Activated T-helper 17 cell treated with anti-CD3 and anti-CD28 coated beads, Interleukin-2, amount 50 U/mL, for 72 hours (primary cell): ENCODE measurements at places on chromosomes 16 and 17. TPM values are rescaled to one million over a fixed set of nuclear protein-coding genes. Genes with fewer than 3 reads are reported as not detected.
A peak's percentile ranks its signal among the peaks of the same experiment; 100 is the strongest.

GRCh38 chr17:50949989-50950877 lies 84.1 kb upstream of the TOB1 start:
- ATAC-seq = peak; percentile 92

DNA sequence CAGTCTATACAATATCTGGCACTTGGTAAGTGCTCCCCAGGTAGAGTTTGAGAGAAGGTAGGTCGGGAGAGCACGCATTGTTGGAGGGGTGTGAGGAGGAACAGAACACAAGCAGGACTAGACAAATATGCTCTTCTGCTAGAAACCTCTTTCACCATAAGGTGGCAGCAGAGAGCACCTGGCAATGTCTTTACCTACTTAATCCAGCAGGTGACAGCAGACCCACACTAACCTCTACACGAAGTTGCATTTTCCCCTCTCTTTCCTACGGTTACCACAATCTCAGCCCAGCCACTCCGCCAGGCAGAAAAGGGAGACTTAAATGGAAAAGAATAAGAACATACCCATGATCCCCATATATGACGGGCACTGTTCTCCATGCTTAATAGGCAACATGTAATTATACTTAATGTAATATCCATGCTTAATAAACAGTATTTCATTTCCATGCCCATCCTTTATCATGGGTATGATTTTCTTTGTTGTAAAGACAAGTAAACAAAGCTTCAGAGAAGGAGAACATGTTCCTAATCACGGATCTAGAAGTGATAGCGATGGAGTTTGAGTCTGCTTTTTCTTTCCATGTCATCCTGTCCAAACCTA lies 55.1 kb upstream of the CCL2 start:
- peak; percentile 42 for ATAC-seq

GRCh38 chr17:48101012-48101720 lies at the start of gene CBX1:
CBX1 (minus strand) TSS chr17:48101478; CDS start chr17:48077004, 24,474 bp downstream.
- ATAC-seq = peak; percentile 94

- ATAC-seq = no peak
These were observed 154.7 kb downstream of the ZNF423 start for GRCh38 chr16:49701065-49701685.

- peak; percentile 97 for ATAC-seq
These were observed 28.3 kb downstream of the TTC19 start for GRCh38 chr17:16027708-16028584.

GRCh38 chr17:12666718-12667117 lies 1.0 kb downstream of the MYOCD start:
- ATAC-seq = no peak

- no peak for ATAC-seq
These were observed 34.8 kb downstream of the UBN1 start for GRCh38 chr16:4882000-4882632.

- no peak for ATAC-seq
These were observed 32.9 kb upstream of the USP22 start for GRCh38 chr17:21075739-21076085.

GRCh38 chr16:49578435-49579024 lies 204.9 kb downstream of the C16orf78 start:
- ATAC-seq = no peak

- ATAC-seq = no peak
These were observed 21.6 kb upstream of the PITPNA start for GRCh38 chr17:1584167-1584566.

- no peak for ATAC-seq
These were observed 1387.9 kb downstream of the CDH8 start for GRCh38 chr16:60648290-60648689.

GRCh38 chr17:78390241-78391050 lies 12.0 kb downstream of the PGS1 start:
- peak; percentile 7 for ATAC-seq

DNA sequence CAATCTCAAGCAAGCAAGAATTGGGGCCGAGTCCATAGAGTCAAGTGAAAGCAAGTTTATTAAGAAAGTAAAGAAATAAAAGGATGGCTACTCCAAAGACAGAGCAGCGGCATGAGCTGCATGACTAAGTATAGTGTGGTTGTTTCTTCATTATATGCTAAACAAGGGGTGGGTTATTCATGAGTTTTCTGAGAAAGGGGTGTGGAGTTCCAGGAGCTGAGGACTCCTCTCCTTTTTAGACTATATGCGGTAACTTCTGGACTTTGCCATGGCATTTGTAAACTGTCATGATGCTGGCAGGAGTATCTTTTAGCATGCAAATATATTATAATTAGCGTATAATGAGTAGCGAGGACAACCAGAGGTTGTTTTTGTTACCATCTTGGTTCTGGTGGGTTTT lies 819.9 kb downstream of the KCNJ2 start:
- ATAC-seq = no peak

Gene CES4A
- 43.5 TPM for total RNA-seq

Gene CDK12
- 81.9 TPM for total RNA-seq

Gene RNF112
- total RNA-seq = 3.1 TPM

Gene PNMT
- total RNA-seq = not detected

Gene SEPTIN1
- total RNA-seq = 198 TPM

Gene DOC2A
- total RNA-seq = 0.19 TPM
